ENCODE measurements at places on chromosomes 1 and 21. TPM values are rescaled to one million over a fixed set of nuclear protein-coding genes. Genes with fewer than 3 reads are reported as not detected.

Gene IVL
- total RNA-seq = 0.11 TPM

Gene ZFP69B
- total RNA-seq = 9.0 TPM

Gene CACHD1
- total RNA-seq = 24.1 TPM

Gene ZNF648
- total RNA-seq = 0.23 TPM

Gene DPYD
- 13.3 TPM for total RNA-seq

Gene CLDN17
- not detected for total RNA-seq

Gene SORT1
- total RNA-seq = 45.5 TPM

Gene IFI44
- total RNA-seq = 94.3 TPM

GRCh38 chr1:184461321-184461720, 74.5 kb downstream of the C1orf21 start:
- no peak overlapping the region for H3K4me3 ChIP-seq
- H3K36me3 ChIP-seq = no peaks in the 10 kb centered on the region
- no peak overlapping the region for H3K27ac ChIP-seq
- peaks cover 43% of the 10 kb centered on the region for H3K4me1 ChIP-seq

DNA sequence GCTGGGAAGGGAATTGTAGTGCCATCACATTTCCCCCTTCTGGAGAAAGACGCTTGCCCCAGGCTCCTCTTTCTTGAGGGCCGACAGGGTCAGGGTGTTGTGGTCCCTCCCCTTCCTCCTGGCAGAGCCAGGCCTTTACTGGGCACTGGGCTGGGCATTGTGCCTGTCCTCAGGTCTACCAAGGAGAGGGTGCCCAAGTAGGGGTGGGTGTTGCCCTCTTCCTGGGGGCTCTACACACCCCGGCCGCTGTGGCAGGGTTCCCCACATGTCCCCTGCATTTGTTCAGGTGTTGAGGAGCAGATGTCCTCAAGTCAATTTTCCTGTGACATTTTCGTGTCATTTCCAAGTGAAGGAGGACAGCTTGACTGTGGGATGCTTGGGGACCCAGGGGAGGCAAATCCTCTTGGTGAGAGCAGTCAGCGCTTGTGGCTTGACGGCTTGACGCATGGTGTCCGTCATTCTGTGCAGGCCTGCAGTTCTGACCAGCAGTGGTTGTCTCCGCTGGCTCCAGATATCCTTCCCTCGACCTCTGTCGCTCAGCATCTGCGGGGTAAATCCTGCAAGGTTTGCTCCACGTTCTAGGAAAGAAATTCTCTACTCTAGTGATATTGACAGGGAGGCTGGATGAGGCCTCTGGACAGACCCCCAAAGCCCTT, 181.9 kb upstream of the VAMP3 start:
- H3K27ac ChIP-seq = no peak overlapping the region
- no peak for DNase-seq
- peaks cover 6% of the 10 kb centered on the region for H3K27me3 ChIP-seq
- H3K4me3 ChIP-seq = no peak overlapping the region
- H3K36me3 ChIP-seq = no peaks in the 10 kb centered on the region

- H3K27me3 ChIP-seq = no peaks in the 10 kb centered on the region
- peaks cover 2% of the 10 kb centered on the region for H3K36me3 ChIP-seq
- peak overlapping the region; percentile 1 for H3K27ac ChIP-seq
- DNase-seq = no peak
- H3K4me1 ChIP-seq = peaks cover 49% of the 10 kb centered on the region
- H3K4me3 ChIP-seq = no peak overlapping the region
Measured at GRCh38 chr1:204289280-204289679, 70.4 kb downstream of the PLEKHA6 start.

DNA sequence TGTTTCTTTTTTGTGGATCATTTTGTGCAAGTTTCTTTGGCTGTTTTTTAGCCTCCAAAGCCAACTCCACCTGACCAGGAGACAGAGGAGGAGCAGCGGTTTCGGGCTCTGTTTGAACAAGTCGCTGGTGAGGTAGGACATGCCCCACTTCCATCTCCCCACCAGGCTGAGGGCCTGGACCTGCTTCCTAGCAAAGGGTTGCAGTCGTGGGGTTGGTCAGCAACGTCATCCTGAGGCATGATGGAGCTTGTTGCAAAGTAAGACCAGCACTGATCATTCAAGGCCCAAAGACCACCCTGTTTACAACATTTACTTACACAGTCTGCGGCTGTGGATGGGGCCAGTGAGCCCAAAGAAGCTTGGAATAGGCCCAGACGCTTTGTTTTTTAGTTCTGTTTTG, 40.3 kb downstream of the CAPN9 start:
- H3K4me3 ChIP-seq = no peak overlapping the region
- no peak overlapping the region for H3K27ac ChIP-seq
- DNase-seq = no peak
- no peaks in the 10 kb centered on the region for H3K36me3 ChIP-seq

DNA sequence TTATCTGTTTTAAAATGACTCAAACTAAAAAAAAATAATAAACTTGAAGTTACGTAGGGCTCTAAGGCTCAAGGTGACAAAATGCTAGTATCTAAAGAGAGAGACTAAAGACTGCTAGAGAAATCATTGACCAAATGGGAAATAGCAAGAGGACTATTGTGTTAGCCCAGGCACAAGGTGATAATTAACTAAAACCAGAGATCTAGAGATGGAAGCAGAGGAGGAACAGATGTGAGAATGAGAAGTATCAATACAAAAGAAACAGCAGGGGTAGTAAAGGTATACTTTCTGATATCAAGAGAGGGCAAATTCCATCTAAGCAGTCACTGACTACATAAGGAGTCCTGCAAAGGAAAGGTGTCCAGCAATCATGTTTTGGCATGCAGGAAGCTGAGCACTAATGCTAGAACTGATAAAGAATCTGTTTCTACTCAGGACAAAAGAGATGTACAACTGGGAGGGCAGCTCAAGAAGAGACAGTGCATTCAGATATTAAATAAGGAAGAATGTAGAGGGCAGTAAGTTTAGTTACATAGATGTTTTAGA, 100.2 kb upstream of the GNG4 start:
- no peaks in the 10 kb centered on the region for H3K36me3 ChIP-seq
- H3K27me3 ChIP-seq = no peaks in the 10 kb centered on the region
- DNase-seq = no peak
- H3K27ac ChIP-seq = no peak overlapping the region
- H3K4me1 ChIP-seq = peaks cover 7% of the 10 kb centered on the region

GRCh38 chr1:206048582-206048981, 4.4 kb upstream of the RHEX start:
- DNase-seq = no peak
- H3K27me3 ChIP-seq = peaks cover 3% of the 10 kb centered on the region
- no peaks in the 10 kb centered on the region for H3K4me1 ChIP-seq
- no peak overlapping the region for H3K4me3 ChIP-seq
- no peak overlapping the region for H3K27ac ChIP-seq
- no peaks in the 10 kb centered on the region for H3K36me3 ChIP-seq

DNA sequence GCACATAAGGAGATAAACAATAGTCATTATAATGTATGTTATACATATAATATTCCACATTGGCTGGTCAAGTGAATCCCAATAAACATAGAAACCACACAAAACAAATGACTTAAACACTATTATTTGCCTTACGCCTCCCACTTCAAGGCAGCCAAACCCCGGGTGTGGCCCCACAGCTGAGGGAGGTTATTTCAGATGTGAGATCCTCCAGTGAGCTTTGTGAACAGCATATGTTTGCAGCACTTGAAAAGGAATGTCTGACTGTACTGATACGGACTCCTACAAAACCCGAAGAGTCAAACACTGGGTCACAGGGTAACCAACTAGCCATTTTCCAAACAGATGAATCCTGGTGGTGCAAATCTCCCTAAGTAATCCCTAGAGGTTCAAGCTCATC, 27.1 kb upstream of the DISP1 start:
- DNase-seq = no peak
- H3K36me3 ChIP-seq = no peaks in the 10 kb centered on the region
- H3K27me3 ChIP-seq = no peaks in the 10 kb centered on the region

- H3K27ac ChIP-seq = no peak overlapping the region
- H3K36me3 ChIP-seq = no peaks in the 10 kb centered on the region
- DNase-seq = peak; percentile 11
- H3K27me3 ChIP-seq = peaks cover 32% of the 10 kb centered on the region
- no peak overlapping the region for H3K4me3 ChIP-seq
Measured at GRCh38 chr1:25644962-25645361, 28.4 kb downstream of the MAN1C1 start.

DNA sequence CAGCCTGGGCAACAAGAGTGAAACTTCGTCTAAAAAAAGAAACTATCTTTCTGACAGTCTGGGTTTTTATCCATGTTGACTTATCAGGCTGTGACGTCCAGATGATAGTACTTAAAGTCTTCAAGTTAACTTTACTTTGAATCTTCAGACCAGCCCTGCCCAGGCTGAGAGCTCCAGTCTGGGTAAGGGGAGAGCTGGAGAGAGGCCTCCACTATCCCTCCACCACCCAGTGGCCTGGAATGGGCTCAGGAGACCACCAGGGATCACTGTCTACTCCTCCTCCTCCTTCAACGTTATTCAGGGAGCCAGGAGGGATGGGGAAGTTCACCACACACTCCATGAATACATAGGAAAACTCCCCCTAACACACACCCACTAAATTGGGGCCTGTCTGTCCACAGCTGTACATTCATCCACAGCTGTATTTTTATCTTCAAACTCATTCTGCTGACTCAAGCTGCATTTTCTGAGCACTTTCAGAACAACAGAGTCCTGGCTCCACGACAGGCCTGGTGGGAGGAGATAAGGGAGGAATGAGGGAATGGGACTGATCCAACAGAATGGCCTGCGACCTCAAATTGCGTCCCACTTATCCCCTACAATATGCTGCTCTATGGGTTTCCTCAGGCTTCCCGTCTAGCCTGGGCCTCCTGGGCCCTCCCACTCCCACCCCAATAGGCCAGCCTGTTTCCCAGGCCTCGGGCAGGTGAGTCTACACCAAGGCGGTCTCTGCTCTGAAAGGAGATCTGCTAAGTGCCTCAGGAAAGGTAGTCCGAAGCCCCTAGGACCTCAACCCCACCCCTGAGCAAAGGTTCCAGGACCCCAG, 1.8 kb downstream of the SLC45A3 start:
- no peaks in the 10 kb centered on the region for H3K36me3 ChIP-seq
- no peaks in the 10 kb centered on the region for H3K27me3 ChIP-seq
- DNase-seq = no peak

- H3K27me3 ChIP-seq = no peaks in the 10 kb centered on the region
- no peak overlapping the region for H3K27ac ChIP-seq
- H3K4me1 ChIP-seq = peaks cover 4% of the 10 kb centered on the region
- no peak for DNase-seq
- peaks cover 2% of the 10 kb centered on the region for H3K36me3 ChIP-seq
- H3K4me3 ChIP-seq = no peak overlapping the region
Measured at GRCh38 chr21:36859744-36860501, 106.5 kb downstream of the HLCS start.

- H3K27me3 ChIP-seq = no peaks in the 10 kb centered on the region
- no peak overlapping the region for H3K27ac ChIP-seq
- no peak for DNase-seq
- no peaks in the 10 kb centered on the region for H3K4me1 ChIP-seq
- H3K4me3 ChIP-seq = no peak overlapping the region
Measured at GRCh38 chr1:234943836-234944402, 184.7 kb downstream of the TOMM20 start.

DNA sequence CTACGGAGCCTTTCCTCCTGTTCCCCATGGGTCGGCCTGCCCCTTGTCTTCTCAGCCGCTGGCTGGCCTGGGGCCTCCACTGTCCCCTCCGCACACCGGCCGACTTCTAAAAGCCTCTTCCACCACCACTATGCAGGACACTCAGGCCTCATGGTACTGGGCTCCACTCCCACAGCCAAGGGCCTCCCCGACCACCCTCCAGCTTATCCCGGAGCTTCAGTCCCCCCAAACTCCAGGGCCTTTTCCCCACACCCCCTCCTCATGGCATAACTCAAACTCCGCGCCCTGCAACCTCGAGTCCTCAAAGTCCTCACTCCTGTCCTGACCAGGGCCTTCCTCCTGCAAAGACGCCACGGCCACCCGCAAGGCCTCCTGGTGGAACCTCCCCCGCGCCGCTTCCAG, 2.0 kb downstream of the LRRC41 start:
- peaks cover 35% of the 10 kb centered on the region for H3K4me1 ChIP-seq
- peak overlapping the region; percentile 100 for H3K27ac ChIP-seq
- peaks cover 17% of the 10 kb centered on the region for H3K36me3 ChIP-seq
- no peak for DNase-seq

GRCh38 chr1:159927211-159927848, 2.0 kb upstream of the TAGLN2 start:
- H3K36me3 ChIP-seq = peaks cover 9% of the 10 kb centered on the region
- H3K27ac ChIP-seq = no peak overlapping the region
- no peaks in the 10 kb centered on the region for H3K27me3 ChIP-seq
- peaks cover 34% of the 10 kb centered on the region for H3K4me1 ChIP-seq

DNA sequence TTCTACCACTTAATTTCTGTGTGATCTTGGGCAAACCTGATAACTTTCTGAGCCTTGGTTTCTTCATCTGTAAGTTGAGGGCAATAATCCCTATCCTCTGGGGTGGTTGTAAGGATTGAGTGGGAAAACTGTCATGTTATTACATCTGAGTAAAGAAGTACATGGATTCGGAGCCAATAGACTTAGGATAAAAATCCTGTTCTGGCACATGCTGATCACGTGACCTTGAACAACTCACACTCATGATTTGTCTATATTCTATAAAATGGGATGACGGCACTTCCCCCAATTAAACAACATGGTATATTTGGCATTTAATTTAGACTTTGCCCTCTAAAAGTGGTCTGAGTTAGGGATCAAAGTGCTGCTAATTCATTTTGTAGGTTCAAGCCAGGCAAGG, 315.5 kb downstream of the PLPP3 start:
- no peaks in the 10 kb centered on the region for H3K36me3 ChIP-seq
- H3K4me3 ChIP-seq = no peak overlapping the region
- DNase-seq = no peak
- H3K27me3 ChIP-seq = no peaks in the 10 kb centered on the region
- H3K27ac ChIP-seq = no peak overlapping the region
- peaks cover 2% of the 10 kb centered on the region for H3K4me1 ChIP-seq

GRCh38 chr1:244414543-244414942, 37.2 kb downstream of the ADSS2 start:
- DNase-seq = no peak
- H3K27me3 ChIP-seq = no peaks in the 10 kb centered on the region
- peaks cover 5% of the 10 kb centered on the region for H3K4me1 ChIP-seq

Measured in mesothelial cell of epicardium (in vitro differentiated cells).